CD8-positive, alpha-beta T cell (primary cell): ENCODE measurements at places on chromosomes 16 and 17.
A peak's percentile ranks its signal among the peaks of the same experiment; 100 is the strongest.

DNA sequence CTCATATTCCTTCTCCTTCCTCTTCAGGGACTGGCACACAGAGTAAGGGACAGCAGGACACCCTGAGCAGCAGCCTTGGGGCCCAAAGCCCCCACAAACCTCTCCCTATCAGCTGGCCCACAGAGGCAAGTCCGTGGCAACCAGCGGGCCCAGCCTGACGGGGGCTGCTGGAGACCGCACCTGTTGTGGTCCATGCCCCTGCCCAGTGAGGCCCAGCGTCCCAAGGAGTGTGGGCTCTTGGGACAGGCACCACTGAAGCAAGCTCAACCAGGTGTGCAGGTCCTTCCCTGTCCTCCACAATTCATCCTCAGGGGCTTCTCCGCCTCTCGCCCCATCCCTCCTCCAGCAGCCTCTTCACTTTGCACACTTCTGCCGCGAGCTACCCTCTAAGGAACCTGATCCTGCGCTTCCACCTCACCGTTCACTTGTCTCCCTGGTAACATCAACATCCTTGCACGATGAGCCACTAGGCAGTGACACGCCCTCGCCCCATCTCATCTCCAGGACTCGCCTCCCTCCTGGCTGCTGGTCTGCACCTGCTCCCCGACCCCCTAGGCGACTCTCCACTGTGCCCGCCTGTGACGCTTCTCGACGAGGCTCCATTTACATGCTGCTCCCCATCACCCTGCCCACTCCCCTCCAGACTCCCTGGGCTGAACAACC lies 12.7 kb downstream of the MNT start:
- DNase-seq: no peak

- no peak for DNase-seq
These were observed 112.0 kb upstream of the CREBBP start for GRCh38 chr16:3992297-3993051.

DNA sequence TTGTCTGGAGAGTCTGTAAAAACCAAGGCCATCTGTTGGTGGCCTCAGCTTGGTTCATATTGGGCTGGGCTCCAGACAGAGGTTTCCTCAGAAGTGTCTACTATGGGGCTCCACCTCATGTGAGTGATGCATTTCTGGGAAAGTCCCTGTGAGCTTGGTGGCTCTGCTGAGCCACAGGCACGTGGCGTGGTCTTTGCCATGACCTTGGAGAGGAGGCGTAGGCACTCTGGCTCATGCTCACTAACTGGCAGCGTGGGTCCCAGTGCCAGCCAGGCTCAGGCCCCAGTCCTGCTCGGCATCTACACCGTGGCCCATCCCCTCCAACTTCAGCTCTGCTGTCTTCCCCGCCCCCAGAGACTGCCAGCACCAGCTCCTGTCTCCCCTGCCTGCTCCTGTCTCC lies 10.7 kb upstream of the SMTNL2 start:
- peak; percentile 72 for DNase-seq

DNA sequence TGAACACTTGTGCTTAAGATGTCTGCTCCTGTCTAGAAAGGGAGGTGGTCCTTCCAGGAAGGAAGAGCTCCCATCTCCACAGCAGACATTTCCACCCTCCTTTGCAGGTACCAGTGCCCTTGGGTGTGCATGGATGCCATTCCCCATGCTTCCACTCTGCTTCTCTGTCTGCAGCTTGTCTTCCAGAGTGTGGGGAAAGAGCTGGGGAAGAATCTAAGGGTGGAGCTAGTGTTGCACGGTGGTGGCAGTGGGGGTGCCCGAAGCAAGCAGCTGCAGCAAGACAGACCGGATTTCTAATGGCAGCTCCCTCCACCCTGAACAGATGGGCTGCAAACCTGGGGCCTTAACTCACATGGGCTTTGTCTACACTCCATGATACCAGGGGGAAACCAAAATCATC lies 22.6 kb upstream of the HOXB13 start:
- DNase-seq: no peak

- DNase-seq: no peak
These were observed 37.7 kb upstream of the PHLPP2 start for GRCh38 chr16:71762186-71762585.

DNA sequence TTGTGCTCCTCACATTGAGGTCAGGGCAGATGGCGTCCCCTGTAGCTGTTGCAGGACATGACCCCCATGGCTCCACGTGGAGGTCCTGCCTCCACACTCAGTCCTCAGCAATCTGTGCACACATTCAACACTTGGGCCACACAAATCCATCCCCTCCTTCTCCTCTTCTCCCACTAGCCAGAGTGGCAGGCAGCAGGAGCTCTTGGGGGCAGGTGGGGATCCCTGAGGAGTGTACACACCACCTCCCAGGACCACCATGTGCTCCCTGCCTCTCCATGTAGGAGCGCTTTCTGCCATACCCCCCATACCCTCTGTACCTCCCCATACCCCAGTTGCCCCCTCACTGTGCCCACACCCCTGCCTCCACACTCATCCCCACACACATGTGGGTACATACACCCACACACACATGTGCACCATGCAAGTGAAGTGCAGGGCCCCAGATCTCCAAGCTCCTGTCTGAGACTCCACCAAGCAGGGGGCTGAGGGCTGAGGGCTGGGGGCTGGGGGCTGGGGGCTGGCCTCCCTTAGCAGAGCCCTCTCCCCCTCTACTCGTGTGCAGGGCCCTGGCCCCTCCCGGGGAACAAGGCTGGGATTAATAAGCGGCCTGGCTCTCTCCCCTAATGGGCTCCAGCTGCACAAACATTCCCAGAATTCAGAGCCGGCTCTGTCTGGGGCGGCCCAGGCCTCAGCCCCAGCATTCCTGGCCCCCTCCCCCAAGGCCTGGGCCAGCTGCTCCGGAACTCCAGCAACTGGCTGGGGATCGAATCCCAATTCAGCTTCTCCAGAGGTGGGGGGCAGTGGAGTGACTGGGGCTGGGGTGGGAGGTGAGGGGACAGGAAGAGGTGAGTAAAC lies 48.2 kb upstream of the MEIOC start:
- DNase-seq: no peak

- DNase-seq: no peak
These were observed 23.7 kb upstream of the MED9 start for GRCh38 chr17:17453088-17453487.

- no peak for DNase-seq
These were observed at the start of gene PRSS21 for GRCh38 chr16:2816751-2817339. PRSS21 (plus strand) TSS chr16:2817237; CDS start chr16:2817269, 32 bp downstream.

DNA sequence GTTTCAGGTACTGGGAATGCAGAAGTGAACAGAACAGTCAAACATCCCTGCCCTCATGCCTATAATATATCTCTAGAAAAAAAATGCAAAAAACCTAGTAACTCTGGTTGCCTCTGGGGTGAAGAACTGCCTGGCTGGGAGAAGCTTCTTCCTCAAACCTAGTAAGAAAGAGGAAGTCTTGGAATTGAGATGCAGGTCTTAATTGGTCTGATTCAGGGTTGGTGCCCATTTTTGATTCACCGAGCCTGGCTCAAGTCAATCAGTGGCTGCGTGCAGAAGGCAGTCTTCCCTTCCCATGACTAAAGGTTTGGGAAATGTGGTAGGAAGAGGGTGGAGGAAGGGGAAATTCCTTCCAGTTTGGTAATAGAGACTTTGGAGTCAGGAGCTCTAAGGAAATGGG lies 22.4 kb downstream of the CDRT15 start:
- DNase-seq: no peak

GRCh38 chr16:67528222-67528869 lies at the start of gene RIPOR1:
RIPOR1 (plus strand) TSS chr16:67528829; CDS start chr16:67538447, 9,618 bp downstream.
- no peak for DNase-seq

DNA sequence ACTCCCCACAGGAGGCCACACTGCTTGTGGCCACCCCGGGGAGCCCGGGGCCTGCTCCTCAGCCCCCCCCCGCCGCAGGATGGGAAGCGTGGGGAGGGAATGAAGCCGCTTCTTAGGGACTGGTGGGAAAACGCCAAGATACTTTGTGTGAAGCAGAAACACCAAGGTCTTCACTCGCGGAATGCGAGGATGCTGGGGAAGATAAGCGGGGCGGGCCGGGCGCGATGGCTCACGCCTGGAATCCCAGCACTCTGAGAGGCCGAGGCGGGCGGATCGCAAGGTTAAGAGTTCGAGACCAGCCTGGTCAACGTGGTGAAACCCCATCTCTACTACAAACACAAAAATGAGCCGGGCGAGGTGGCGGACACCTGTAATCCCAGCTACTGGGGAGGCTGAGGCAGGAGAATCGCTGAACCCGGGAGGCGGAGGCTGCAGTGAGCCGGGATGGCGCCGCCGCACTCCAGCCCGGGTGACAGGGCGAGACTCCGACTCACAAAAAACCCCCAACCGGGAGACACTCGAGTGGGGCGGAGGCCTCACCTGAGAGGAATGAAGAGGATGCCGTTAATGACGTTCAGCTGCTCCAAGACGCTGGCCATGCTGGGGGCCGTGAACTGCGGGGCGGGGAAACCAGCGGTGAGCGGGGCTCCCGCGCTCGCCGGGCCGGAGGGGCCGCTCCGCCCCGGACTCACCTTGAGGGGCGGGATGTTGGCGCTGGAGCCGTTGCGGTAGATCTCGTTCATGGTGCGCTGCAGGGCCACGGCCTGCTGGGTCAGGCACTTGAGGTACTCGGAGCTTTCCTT lies 20.3 kb downstream of the CLUH start:
- DNase-seq: no peak

GRCh38 chr16:89498839-89499238 lies 8.5 kb upstream of the ANKRD11 start:
- DNase-seq: no peak

- no peak for DNase-seq
These were observed 42.0 kb upstream of the RPL38 start for GRCh38 chr17:74161503-74161875.

DNA sequence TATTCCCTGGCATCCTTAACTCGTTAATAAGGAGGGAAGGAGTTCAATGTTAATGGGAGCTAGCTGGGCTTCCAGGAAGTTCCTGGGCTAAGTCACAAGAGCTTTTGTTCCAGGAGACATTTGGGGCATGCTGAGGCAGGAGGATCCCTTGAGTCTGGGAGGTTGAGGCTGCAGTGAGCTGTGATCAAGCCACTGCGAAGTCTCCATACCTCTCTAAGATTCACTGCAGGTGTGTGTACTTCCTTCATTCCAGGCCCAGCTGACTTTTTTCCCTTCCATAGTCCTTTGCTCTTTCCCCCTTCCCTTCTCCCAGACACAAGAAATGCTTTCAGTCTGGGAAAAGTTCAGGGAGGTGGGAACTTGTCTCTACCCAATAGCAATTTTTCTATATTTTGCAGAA lies 489.8 kb downstream of the NPIPA7 start:
- no peak for DNase-seq

DNA sequence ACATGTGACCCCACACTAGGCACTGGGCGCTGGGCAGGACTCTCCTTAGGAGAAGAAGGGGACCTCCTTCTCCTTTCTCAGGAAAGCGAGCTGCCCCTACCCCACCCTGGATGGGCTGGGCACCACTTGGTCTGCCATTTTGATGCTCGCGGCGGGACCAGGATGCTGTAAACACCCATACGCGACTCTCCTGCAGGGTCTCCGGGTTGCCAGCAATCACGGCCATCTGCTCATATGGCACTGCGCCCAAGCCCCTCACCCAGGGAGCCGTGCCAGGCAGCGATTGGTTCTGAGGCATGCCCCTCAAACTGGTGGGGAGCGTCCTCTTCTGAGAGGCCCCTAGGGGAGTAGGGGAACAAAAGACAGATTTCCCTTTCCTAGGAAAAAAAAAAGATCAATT lies 99.0 kb downstream of the C16orf78 start:
- no peak for DNase-seq

DNA sequence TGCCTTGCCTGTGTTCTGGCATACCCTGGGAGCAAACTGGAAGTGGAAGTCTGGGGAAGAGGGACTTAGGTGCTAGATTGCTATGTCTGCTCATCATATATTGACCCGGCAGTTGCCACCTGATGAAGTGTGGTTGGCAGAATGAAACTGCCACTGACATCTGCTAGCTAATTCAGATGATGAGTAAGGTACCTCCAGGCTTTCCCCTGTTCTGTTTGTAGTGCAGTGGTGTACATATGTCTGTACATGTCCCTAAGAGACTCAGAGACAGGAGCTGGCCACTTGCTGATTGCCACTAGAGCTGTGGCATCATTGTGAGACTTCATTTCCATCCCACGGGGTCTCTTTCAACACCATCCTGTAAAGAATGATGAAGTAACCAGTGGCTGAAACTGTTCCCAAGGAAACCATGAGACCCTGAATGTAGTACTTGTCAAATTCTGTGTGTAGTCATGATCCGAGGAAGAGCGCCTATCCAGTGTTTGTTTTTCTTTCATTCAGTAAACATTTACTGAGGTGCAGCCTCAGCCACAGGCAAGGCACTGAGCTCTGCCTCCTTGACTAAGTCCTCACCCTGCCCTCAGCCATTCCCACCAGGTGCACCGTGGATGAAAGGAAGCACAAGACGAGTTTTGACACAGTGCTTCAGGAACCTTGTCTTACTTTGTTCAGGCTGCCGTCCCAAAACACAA lies 13.2 kb downstream of the CLUAP1 start:
- no peak for DNase-seq

DNA sequence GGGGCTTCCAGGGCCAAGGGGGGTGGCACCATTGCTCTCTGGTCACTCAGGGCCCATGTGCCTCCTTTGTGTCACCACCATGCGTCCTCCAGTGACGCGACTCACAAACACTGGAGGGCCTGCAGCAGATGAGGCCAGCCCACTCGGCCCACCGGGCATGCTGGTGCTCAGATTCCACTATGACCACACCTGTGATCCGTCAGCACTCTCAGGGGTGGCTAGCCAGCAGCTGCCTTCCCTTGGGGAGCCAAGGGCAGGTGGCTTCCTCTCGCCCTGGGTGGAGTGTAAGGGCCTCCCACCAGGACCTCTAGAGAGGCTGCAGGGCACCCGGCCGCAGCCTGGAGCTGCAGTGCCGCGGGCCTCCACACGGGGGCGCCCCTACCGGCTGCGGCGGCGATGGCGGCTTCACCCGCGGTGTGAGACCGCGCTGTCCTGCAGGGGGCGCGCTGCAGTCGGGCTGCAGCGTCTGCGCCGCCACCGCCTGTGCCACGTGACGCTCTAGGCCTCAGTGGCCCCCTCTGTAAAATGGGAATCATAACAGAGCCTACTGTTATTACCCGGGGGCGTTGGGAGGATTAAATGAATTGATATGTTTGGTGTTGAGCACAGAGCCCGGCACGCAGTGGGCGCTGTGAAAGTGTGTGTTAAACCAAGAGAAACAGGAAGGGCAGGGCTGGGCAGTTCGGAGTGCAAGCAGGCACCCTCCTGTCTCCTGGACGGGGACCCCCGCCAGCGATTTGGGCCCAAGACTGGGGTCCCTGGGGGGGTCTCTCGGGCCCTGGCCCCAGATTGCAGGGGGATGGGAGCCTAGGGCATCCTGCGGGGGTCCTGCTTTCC lies 192.4 kb upstream of the GSE1 start:
- peak; percentile 84 for DNase-seq

DNA sequence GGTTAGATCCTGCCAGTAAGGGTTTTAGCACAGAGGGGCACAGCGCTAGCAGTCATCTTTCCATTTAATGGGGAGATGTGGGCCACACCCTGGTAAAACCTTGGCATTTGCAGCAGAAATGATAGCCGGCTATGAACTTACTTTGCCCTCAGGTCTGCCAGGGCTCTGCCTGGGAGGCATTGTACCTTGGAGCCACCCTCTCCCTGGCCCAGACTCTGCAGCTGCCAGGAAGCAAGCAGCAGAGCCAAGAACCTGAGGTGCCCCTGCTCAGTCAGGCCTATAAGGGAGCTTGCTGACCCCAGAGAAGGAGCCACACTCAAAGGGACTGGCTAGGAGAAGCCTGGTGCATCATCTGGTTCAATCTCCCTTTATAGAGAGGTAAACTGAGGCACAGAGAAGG lies 23.7 kb upstream of the PHF12 start:
- DNase-seq: no peak
